ENCODE measurements at places on chromosomes 11 and 22.

GRCh38 chr11:124835918-124836317 lies 29.3 kb upstream of the ROBO3 start:
- DNase-seq = no peak

DNA sequence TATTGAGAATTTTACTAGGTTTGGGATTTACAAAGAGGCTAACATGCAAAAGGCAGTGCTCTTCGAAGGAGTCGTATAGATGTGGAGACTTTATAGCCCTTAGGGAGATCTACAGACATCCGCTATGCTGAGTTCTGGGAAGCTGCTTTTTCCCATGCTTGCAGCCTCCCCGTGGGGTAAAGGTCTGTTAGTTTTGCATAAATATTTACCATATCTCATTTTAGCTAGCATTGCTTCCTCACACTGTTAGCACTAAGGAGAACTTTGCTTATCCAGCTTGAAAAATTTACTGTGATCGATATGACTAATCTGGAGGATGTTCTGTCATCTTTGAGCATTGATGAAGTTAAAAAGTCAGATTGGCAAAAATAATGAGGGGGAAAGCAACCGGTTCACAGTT lies 18.6 kb downstream of the ARHGEF12 start:
- DNase-seq = no peak

DNA sequence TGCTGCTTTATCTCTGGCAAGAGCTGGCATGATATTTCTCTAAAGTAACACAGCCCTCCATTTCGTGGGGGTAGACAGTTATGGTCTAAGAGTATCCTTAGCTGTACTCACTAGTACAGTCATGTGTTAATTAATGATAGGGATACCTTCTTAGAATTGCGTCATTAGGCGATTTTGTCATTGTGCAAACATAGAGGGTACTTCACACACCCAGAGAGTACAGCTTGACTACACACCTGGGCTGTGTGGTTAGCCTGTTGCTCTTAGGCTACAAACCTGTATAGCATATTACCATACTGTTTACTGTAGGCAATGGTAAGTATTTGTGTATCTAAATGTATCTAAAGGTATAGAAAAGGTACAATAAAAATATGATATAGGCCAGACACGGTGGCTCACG lies 17.0 kb downstream of the XRCC6 start:
- DNase-seq = no peak

DNA sequence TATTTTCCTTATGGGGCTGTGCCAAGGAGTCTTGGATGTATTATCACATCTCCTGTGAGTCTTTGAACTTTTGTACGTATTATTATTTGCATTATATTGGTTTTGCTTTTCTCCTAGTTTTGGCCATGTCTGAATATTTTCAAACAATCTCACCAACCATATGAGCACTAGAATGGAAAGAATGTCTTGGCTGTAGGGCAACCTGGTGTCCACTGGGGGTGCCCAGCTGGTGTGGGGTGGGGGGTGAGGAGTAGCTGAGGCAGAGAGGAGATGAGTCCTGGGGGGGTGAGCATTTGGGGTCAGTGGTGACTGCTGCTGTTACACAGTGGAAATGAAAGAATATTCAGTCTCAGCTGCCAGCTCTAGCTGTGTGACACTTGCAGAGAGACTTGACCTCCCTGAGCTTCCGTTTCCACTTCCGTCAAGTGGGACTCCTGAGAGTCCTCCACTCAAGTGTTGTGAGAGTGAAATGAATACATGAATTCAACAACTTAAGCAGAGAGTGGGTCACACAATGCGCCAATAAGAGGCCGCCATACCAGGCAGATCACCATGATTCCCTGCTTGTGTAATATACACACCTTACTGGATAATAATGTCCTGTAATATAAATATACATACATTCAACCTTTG lies 12.7 kb upstream of the PVALB start:
- DNase-seq = no peak

DNA sequence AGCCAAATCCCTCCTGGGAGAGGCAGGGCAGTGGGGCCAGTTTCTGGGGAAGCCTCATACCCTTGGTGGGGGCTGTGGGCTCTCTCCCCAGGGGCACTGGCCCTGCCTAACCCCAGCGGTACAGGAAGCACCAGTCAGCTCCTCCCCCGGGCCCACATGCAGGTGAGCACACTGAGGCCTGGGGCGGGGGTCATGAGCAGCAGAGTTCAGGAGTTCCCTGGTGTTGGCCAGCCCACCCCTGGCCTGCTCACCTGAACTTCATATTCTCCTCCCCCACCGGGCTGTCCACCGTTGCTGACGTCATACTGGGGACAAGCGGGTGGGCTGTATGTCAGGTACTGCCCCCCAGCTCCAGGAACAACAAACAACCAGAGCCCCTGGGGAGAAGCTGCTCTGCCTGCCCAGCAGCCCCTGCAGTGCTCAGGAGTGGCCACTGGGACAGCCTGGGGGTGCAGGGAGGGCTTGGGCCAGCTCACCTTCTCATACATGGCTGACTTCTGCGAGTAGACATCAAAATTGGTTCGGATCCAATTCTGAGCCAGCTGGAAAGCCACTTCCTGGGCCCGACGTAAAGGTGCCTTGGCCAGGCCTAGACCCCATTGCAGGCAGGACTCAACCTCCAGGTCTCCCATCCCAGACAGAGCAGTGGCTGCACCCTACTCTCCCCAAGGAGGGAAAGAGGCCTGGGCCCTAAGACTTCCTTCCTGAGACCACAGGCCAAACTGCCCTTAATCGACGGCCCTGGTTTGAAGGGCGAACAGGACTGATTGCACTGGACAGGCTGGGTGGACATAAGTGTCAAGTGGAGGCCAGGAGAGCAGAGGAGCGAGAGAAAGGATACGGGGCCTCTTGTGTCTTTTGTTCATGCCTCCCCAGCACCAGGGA lies 20.8 kb downstream of the TREH start:
- no peak for DNase-seq

DNA sequence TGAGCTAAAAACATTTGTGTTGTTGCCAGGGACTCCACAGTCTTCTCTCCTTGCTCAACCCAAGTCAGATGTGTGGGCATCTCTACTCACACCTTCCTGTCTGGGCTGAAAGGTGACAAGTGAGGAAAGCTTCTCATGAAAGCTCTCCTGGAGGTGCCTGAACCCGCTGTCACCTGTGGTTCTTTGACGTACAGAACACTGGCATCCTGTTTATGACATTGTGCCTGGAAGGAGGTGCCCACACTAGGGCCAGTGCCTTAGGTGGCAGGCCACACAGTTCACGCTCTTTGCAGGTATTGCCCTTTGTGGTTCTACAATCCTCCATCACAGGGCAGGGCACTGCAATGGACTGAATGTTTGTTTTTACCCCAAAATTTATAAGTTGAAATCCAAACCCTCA lies 108.5 kb downstream of the CD44 start:
- DNase-seq = no peak

GRCh38 chr22:25827415-25827814 lies 85.4 kb downstream of the MYO18B start:
- no peak for DNase-seq

DNA sequence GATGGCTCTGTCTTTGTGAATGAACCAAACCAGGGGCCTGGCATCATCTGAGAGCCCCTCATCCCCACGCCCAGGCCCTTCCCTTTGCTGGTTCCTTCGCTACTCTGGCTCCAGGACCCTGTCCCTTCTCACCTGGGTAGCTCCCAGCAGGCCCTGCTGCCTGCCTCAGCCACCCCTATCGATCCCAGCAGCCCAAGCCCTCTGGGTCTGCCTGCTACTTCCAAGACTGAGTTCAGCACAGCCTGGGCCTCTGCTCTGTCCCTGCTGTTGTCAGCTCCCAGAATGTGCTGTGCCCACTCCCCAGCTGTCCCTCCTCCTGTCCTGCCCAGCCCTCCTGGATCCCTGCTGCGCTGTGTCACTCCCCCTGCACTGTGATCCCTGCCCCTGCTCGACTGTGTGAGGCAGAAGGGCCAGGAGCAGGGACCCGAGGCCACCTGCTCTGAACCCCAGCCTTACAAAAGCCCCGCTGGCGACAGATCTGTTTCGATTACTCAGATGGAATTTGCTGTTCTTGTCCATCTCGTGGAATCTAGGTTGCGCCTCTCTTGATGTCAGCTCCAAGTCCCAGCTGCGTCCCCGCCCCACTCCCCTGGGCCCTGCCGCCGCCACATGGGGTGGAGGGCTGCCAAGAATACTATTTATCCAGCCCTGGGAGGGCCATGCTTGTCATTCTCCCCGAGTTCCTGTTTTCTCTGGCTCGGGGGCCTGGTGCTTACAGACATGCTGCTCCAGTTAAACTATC lies 13.0 kb downstream of the MRPL21 start:
- DNase-seq = no peak

DNA sequence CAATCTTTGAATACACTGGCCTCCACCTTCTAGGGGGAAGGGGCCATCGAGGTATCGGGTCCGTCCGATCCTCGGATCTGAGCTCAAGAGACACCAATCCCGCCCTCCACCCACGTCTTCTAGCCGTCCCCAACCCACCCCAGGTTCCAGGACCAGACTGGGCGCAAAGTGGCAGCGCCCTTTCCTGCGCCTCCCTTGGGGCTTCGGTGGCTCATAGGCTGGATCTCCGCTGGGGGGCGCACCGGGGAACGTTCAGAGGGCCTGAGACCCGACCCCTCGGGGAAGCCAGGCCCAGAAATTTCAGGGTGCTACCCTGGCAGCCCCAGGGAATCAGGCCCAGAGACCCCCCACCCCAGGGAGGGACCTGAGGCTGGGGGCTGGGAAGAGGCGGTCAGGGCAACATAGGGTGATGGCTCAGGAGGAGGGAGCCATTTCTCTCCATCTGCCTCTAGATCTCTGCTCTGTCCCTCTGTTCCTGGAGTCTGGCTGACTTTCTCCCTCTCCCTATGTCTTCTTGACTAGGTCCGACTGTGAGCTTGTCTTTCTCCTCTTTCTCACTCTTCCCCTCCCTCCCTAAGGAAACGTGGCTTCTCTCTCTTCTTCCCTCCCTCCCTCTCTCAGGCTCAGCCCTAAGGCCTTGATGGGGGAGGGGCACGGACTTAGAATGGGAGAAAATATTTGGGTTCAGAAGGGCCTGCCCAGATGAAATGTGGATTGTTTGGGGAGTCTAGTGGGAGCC lies 1.1 kb downstream of the CREB3L1 start:
- DNase-seq = no peak

GRCh38 chr11:19525714-19526113 lies 186.9 kb upstream of the NAV2 start:
- no peak for DNase-seq

GRCh38 chr22:49004484-49005399 lies 822.9 kb downstream of the BRD1 start:
- DNase-seq = no peak

DNA sequence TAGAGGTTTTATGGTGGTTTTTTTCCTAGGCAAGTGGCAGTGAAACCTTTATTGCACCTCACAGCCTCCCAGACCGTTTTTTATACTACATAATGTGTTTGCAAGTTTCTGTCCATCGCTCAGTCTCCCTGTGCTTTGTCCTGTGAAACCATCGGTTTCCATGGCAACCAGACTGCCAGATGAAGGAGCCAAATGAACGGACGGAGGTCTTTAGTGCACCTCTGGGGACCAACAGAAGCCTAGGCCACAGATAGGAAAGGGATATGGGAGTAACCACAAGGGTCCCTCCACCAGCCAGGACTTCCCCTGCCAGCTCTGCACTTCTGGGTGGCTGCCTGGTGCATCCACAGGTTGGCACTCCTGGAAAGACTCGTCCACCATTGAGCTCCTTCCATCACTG lies 165.0 kb downstream of the CHST1 start:
- DNase-seq = no peak

- DNase-seq = no peak
Measured at GRCh38 chr11:115284773-115285172, 219.4 kb downstream of the CADM1 start.

DNA sequence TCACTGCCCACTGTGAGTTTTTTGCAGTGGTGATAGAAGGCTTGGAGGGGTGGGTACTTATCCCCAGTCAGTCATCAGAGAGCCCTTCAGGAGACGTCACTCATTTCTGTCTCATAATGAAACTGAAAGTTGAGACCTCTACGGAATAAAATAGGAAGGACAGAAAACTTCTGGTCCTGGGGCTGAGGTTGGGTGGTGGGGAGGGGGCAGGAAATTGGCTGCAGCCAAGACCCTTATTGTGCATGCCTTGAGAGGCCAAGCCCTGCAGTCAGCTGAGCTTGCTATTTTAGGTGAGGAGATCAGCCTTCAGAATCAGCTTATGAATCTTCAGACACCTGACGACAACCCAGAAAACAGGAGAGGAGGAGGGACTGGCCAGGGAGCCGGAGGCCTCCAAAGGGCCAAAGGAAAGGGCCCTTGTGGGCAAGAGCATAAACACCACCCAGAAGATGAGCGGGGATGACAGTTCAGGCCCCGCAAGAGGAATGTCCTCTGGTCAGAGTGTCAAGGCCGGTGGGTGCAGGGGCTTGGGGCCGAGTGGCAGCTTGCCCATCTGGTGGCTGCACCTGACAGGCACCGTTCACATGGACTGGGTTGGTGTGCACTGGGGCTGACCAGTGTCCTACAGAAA lies 17.9 kb upstream of the ADA2 start:
- no peak for DNase-seq

DNA sequence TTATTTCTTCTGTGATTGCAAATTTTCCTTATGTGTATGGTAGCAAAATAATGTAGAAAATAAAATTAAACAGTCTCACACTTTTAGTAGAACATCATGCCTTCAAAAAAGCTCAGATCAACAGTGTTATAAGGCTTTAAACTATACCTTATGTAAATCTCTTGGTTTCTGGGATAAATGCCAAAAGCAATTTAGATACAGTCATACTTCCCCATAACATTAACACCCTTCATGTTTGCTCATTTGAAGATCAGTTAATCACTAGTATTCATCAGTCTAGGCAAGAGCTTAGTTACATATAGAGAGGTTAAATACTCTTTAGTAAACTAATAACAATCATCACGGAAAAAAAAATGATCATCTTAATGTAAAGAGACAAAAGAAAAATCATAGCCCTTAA lies 421.8 kb upstream of the ANO3 start:
- no peak for DNase-seq

GRCh38 chr11:121581607-121582006 lies 128.8 kb upstream of the SORL1-AS1 start:
- no peak for DNase-seq

DNA sequence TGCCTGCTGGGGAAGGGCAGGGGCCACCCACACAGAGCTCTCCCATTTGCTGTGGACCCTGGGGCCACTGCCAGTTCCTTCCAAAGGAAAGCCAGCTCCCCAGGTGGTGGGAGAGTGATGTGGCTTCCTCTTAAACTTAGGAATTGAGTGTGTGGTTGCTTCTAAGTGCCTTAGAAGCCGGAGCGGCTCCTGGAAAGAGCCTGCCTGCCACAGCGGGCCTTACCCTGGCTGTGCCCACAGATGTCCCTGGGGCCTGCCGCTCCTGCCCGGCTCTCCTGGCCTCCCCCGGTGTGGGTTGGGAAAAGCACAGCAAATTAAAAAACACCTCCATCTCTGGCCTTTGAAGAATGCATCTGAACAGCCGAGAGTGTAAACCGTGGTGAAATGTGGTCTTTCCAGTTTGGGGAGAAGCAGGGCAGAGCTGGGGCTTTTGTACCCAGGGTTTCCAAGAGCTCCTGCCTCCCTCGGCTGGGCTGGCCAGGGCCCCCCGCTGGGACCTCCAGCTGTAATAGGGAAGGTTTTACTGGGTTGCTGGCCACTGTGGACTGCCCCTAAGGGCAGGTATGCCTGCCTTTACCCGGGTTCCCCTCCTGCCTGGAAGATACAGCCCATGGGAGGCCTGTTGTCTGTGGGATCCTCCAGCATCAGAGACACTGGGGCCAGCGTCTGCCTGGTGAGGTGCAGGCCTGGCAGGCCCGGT lies 30.2 kb downstream of the LRP5 start:
- no peak for DNase-seq

Data from iPS DF 6.9 (cell line).